ENCODE measurements at places on chromosomes 5 and 9. TPM values are rescaled to one million over a fixed set of nuclear protein-coding genes. Genes with fewer than 3 reads are reported as not detected.

DNA sequence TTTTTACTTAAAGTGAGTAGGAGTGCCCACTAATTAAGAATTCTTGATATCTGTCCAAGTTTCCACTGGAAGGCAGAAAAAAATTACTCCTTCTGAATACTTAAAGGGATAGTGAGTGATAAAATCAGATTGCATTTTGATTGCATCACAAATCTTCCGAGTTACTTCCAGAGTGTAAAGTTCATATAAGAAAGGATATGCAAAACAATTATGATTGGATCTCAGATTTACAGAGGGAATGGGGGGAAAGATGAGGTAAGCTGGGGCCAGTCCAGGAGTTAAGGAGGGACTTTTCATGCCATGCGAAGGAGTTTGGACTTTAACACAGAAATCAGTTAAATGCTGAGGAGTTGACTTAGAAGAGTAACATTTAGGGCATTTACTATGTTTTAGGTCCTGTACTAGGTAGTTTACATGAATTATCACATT lies 9.3 kb upstream of the RNF145 start:
- no peaks in the 10 kb centered on the region for H3K4me1 ChIP-seq
- no peak overlapping the region for H3K4me3 ChIP-seq
- no peaks in the 10 kb centered on the region for H3K27me3 ChIP-seq
- H3K36me3 ChIP-seq = no peaks in the 10 kb centered on the region

GRCh38 chr9:6827439-6828145 lies 69.8 kb downstream of the KDM4C start:
- no peak for DNase-seq
- no peak overlapping the region for H3K4me3 ChIP-seq
- H3K4me1 ChIP-seq = no peaks in the 10 kb centered on the region
- H3K27me3 ChIP-seq = no peaks in the 10 kb centered on the region

DNA sequence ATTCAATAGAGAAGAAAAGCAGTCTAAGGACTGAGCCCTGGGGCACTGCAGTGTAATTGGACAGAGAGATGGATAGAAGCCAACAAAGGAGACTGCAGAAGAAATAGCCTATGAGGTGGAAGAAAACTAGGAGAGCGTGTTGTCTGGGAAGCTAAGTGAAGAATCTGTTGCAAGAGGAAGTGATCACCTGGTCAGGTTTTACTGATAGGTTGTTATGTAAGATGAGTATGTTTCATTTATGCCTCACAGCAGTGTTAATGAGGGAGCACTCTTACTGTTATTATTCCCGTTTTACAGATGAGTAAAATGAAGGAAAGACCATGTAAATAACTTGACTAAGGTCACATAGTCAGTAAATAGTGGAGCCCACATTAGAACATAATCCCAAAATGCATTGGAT lies 80.0 kb upstream of the GRHPR start:
- H3K27me3 ChIP-seq = no peaks in the 10 kb centered on the region
- no peak for DNase-seq
- H3K4me1 ChIP-seq = no peaks in the 10 kb centered on the region

The DRD1 gene
- total RNA-seq = 0.62 TPM

GRCh38 chr5:123690821-123691220 lies 178.8 kb downstream of the CSNK1G3 start:
- no peak for DNase-seq
- no peaks in the 10 kb centered on the region for H3K4me1 ChIP-seq
- no peak overlapping the region for H3K4me3 ChIP-seq
- no peak overlapping the region for H3K27ac ChIP-seq

DNA sequence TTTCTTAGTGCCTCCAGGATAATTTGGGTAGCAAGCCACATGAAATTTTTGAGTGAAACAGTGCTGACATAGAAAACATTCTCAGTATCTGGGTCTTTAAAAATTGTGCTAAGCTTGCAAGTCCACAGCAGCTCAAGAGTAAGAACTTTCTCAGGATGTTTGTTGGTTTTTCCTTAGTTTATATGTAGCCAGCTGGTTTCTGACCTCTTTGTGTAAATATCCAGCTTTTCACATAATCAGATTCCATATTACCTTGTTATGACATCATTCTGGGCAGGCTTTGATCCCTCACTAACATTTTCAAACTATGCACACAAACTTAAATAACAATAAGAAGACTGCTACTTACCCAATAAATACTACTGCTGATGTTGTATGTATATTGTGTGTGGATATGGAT lies 82.9 kb upstream of the VCAN start:
- no peaks in the 10 kb centered on the region for H3K4me1 ChIP-seq
- no peaks in the 10 kb centered on the region for H3K27me3 ChIP-seq
- H3K36me3 ChIP-seq = no peaks in the 10 kb centered on the region

DNA sequence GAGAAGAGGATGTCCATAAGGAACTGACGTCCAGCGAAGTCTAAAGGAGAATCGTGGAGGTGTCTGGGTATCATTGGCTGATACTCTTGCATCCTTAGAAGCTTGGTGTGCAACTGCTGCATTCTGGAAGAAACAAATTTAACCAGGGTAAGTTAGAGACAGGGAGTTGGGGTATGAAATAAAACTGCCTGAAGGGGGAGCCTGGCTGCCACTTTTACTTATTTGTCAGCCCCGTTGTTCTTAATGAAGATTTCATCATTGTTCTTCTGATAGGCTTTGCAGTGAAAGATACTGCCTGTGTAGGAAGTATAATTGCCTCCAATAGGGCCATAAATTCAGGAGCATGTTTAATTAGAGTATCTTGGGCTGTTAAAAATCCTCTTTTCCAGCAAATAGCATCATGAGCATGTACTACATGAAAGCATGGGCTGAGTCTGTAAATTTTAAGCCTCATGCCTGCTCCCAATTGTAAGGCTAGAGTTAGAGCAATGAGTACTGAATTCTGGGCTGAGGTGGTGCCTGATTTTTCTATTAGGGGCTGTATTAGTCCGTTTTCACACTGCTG lies 1264.5 kb upstream of the ACO1 start:
- H3K4me1 ChIP-seq = no peaks in the 10 kb centered on the region
- no peaks in the 10 kb centered on the region for H3K27me3 ChIP-seq
- DNase-seq = no peak
- H3K4me3 ChIP-seq = no peak overlapping the region

DNA sequence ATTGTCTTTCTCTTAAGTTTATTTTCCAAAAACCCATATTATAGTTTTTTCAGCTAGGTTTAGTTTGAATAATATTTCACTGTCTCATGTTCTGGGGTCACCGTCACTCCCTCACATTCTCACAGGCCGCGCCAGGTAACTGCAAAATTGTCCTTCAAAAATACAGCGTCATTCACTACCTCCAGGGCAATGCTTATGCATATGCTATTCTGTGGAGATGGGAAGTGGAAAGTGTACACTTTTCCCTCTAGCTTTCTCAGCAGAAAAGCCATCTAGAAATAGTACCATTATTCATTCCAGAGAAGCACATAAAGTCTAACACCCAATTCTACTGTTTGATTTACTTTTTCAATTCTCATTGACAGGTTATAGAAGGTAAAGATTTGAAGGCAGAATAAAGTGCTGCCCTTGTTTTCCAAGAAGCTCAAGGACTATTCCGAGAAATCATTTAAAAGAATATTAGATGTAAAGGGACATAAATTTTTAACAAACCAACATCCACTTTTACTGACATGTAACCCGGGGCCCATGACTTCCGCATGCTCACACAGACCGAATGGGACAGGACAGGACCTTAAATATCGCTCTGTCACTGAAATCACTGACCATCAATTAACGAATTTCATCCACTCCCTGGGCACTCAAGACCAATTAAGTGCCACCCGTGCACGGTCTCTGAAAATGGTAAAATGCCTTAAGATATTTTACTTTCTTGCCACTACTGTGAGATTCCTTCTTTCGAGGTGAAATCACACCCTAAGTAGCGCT lies 720 bp downstream of the NUDT12 start:
- peak overlapping the region; percentile 16 for H3K27ac ChIP-seq
- peak overlapping the region; percentile 93 for H3K4me3 ChIP-seq
- no peaks in the 10 kb centered on the region for H3K4me1 ChIP-seq
- no peaks in the 10 kb centered on the region for H3K27me3 ChIP-seq
- no peaks in the 10 kb centered on the region for H3K36me3 ChIP-seq

DNA sequence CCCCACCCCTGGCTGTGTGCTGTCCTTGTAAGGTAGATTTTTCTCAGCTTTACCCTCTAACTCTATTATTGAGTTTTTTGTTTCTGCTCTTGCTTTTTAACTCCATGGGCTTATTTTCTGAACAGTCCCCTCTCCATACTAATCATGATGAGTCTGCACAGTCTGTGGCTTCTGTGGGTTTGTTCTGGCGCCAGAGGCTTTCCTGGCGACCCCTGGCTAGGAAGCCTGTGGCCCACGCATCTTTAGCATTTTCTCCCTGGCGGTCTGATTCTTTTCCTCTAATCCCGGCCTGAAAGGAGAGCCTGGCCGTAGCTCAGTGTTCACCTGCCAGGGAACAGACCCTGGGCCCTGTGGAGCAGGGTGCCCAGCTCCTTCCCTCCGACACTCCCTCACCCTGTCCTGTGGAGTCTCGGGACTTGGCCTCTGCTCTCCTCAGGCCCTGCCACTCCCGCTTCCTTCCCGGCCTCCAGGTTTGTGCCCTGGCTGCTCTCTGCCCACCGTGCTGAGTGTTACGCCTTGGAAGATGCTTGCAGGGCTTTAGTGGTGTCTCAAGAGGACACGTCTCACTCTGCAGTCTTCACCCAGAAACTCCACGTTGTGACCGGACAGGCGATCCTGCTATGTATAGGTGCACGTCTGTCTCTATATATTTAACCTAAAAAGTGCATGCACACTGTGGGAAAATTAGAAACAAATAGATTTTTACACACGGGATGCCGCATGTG lies 31.7 kb upstream of the LRRC14B start:
- H3K36me3 ChIP-seq = no peaks in the 10 kb centered on the region
- no peak for DNase-seq
- no peak overlapping the region for H3K27ac ChIP-seq
- no peaks in the 10 kb centered on the region for H3K27me3 ChIP-seq

GRCh38 chr5:150562832-150563231 lies 54.9 kb downstream of the NDST1 start:
- H3K36me3 ChIP-seq = no peaks in the 10 kb centered on the region
- no peaks in the 10 kb centered on the region for H3K27me3 ChIP-seq
- no peak overlapping the region for H3K4me3 ChIP-seq
- no peak overlapping the region for H3K27ac ChIP-seq

All from aorta (tissue), 5 donors.